Stimulated activated CD8-positive, alpha-beta memory T cell treated with anti-CD3 and anti-CD28 coated beads, Interleukin-15, amount 100 ng/mL, for 1 hour (primary cell): ENCODE measurements at places on chromosomes 1 and 21.

DNA sequence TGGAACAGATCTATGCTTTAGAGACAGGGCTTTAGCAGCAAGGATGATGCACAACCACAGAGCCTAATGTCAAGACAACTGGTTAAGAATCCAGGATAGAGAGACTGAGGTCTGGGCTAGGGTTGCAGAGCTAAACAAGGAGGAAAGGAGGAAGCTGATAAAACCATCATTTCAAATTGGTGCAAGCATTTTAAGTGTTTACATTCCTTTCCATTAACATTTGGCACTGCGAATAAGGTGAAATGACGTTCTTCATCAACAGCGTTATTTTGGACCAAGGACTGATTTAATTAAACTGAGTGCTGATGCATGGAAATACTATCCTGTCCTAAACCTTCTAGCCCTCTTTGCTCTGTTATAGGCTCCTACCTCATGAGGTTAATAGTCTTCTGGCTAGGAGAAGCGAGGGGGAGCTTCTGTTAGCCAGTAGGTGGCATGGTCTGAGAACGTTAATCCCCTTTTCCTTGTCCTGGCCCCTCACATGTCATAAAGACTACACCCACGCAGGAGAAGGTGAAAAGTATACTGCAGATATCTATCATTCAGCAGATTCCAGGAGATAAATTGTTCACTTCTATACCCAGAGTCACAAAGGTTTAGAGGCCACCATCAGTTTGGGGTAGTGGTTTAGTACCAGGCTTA, 7.6 kb upstream of the C1orf21 start:
- no peak for DNase-seq

DNA sequence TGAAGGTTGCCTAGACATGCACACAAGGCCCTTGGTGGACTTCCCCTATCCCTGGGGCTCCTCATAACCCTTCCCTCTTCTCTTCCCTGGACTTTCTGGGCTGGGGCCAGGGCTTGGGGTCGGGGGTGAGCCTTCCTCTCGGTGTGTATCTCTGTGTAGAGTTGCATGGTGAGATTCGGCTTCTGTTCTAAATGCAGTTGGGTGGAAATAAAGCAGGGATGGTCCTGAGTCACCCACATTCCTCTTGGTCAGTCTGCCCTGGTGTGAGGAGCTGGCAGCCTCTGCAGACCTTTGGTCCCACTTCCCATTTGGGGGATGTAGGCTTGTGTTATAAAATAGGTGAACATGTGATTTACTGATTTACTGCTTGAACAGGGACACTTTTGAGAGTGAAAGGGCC, 38.0 kb downstream of the ADARB1 start:
- DNase-seq: no peak

DNA sequence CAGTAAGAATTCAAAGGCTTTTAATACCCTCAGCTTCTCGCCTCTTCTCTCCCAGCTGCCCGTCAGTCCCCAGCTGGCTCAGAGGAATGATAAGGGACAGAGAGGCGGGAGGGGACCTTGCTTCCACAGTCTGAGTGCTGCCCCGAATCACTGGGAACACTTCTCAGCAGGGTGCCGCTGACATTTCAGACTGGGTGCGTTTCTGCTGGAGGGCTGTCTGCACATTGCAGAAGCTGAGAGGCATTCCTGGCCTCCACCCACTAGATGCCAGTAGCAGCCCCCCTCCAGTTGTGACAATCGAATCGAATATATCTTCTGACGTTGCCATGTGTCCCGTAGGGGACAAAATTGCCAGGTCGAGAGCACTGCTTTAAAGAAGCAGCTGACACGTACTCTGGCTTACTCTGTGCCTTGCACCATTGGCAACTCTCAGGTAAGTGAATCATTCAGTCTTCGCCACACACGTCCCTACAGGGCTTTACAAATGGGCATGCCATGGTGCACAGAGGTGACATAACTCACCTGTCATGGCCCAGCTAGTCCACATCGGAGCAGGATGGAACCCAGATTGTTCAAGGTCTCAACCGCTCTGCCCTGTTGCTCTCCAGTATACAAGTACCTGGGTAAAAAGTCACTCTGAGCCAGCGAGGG, 23.9 kb downstream of the CTNNBIP1 start:
- DNase-seq: no peak

GRCh38 chr1:117843791-117844190, 85.6 kb downstream of the GDAP2 start:
- DNase-seq: no peak

- no peak for DNase-seq
Measured at GRCh38 chr1:21914880-21915640, 22.1 kb downstream of the HSPG2 start.

- no peak for DNase-seq
Measured at GRCh38 chr1:78570539-78570938, 49.7 kb upstream of the IFI44L start.

DNA sequence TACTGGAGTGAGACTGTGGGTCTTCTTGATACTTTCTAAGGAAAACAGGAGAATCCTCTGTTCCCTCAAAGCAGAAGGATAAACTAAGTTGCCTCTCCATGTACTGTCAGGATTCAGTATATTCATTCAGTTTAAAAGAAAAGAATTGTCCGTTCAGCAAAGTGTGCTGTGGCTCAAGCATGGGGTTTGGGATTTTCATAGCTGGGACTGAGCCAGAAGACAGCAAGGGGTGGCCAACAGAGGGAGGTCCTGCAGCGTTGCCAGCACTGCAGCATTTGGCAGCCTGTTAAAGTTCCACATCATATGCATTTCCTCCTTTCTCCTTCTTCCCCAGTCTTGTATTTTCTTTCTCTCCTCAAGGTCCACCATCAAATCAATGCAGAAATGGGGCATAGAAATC, 75.1 kb downstream of the DTL start:
- DNase-seq: no peak

DNA sequence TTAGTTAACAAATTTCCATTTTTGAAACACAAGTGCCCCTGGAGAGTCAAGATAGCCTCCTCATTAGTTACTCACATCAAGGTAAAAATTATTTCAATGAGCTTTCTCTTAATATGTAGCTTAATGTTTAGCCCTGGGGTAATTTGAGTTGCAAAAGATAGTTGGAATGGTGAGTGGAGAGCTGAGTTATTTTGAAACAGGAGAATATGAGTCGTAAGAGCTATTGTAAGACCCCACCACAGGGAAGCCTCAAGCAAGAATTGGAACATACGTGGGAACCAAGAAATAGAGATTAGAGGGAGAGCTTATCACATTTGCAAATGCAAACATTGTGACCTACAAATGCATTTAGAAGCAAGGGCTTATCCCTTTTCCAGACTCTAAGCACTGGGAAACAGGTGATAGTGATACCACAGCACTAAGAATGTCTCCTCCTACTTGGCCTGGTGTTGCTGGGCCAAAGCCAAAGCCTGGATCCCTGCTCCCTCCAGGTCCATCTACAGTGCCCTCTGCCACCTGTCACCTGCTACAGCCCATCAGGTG, 635.1 kb downstream of the PTPRC start:
- no peak for DNase-seq

DNA sequence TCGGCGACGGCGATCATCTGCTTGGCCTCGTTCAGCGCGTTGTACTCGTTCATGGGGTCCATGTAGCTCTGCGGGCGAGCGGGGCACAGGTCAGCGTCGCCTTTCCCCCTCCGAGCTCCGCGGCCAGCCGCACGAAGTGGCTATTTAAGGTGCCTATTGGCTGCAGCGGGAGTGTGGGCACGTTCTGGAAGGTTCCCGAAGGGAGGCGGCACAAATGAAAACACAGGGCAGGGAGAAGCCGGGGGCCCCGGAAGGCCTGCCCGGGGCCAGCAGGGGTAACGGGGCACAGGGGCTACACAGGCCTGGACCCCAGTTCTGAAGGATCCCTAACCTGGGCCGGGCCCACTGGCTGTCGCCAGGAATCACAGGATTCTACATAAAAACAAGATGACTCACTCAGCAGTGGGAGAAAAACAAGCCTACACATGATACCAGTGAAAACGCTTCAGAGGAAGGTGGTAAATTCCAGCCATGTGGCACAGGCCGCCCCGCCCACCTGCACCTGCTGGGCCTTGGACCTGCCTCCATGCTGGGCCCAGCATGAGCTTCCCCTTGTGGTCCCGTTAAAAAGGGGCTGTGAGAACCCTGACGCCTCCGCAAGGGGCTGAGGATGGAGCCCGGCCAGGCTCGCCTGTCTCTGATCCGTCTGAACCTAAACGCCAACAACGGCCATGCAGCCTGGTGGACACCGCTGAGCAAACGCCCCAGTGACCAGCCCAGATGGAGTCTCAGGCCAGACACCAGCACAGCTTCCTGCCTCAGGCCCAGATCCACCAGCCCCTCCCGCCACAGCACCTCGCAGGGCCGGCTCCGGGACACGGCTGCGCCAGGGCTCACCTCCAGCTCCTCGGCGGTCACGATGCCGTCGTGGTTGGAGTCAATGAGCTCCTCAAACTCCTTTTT, 3.9 kb upstream of the TNFRSF4 start:
- DNase-seq: no peak

- DNase-seq: no peak
Measured at GRCh38 chr1:225880636-225881035, 1.5 kb downstream of the TMEM63A start.

DNA sequence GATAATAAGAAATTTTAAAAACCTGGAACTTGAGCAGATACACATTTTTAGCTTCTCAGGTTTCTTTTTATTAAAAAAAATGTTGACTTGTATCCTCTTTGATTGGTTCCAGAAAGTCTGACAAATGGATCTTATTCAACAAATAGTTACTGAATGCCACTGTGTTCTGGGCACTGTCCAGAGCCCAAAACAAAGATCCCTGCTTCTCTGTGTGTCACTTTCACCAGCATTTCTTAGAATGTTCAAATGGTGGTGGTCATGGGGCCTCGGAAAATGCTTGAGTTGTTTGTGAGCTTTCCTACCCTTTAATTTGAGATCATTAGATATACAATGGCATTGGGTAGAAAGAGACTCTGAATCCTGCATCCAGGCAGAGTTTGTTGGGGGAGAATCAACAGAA, 19.9 kb downstream of the ACTN2 start:
- DNase-seq: no peak

GRCh38 chr1:93559045-93559444, 111.1 kb downstream of the FNBP1L start:
- no peak for DNase-seq

DNA sequence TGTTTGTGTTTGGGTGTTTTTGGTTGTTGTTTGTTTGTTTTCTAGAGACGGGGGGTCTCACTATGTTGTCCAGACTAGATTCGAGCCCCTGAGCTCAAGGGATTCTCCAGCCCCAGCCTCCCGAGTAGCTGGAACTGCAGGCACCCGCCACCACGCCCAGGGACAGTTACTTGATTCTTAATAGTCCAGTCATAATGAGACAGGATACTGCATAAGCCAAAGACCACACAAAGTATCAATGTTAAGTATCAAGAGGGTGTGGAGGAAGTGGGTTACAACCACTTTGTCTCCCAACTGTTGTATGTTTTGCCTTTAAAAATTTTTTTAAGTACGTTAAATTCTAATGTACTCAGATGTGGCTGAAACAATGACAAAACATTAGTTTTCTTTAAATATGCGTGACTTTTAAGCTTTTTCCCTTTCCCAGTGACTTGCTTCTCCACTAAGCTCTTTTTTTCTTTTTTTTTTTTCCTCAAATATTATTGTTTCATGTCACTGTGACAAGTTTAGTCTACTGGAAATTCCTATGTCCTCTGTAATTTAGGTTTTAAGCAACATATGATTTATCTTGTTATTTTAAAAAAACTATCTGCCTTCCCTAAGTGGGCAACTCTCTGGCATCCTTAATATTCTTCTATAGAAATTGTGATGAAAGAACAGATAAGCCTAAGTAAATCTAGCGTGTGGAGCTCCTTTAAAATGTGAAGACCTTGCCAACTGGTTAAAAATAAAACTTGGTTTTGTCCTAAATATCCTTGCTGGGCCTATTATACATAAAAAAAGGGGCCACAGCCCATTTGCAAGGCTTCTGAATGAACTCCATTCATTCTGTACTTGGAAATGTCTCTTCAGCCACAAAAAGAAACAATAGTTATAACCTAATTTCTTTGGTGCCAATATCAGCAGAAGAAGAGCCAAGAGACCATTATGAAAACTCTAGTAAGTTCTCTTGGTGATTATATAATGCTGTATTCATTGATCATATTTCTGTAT, 56.2 kb upstream of the DPH5 start:
- DNase-seq: no peak

GRCh38 chr1:59427155-59427554, 130.3 kb downstream of the FGGY start:
- no peak for DNase-seq

DNA sequence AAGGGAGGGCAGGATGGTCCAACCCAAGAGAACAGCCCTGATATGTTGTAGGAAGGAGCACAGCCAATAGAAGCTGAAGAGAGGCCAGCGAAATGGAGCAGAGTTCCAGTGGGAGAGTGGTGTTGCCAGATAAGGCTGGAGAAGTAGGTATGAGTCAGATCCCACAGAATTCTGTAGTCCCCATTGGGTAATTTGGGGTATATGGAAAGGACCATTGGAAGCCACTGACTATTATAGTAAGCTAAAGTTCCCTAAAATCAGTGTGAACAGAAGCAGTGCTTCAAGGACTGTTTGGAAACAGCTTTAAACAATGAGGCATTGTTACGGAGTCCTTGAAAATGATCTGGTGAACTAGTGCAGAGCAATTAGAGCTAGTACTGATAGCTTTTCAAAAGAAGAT, 63.0 kb downstream of the DISP1 start:
- no peak for DNase-seq

DNA sequence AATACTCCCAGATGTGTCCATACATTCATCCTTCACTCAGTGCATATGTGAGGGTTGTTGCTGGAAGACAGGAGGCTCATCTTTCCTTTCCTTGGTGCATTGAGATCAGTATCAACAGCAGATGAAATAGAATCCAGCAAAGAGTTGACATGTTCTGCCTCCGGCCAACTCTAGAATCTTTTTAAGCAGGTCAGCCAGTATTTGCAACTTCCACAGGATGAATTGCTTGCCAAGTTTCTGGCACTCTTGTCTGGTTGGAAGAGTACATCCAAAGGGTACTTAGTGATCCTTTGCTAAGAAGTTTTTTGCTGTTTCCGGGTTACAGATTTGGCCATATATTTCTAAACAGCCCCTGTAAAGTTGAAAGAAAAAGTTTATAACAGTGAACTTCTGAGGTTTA, 21.1 kb downstream of the SYNC start:
- no peak for DNase-seq

GRCh38 chr1:229035748-229036082, 235.2 kb upstream of the RAB4A start:
- no peak for DNase-seq

DNA sequence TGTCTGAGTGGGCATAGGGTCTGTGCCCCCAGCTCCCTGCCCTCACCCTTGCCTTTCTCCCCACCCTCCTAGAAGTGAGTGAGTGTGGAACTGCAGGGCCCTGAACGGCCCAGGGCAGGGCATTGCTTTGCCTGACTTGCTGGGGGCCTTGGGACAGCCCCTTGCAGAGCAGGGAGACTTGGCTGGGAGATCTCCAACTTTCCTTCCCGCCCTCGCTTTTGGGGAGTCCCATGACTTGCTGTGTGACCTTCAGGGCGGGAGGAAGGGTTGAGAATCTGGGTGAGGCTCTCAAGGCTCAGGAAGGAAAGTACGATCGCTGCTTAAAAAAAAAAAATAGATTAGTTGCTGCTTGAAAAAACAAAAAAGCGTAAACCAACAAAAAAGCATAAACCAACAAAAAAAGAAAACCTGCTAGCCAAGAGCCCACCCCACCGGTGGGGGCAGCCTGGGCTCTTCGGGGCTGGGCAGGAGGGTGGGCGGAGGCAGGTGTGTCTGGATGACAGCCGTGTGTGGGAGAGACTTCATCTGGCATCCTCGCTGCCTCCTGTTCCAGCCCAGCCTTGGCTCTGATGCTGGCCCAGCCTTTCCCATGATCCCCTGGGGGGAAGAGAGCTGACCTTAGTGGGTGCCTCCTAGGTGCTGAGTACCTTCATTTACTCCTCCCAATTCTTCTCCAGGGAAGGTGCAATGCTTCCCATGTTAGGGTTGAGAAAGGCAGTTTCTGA, 6.5 kb downstream of the NBL1 start:
- no peak for DNase-seq
